Right cardiac atrium (tissue), 5 donors: ENCODE measurements at places on chromosomes 11 and 22.

- no peak for DNase-seq
Measured at GRCh38 chr11:3243880-3244279, 11.7 kb upstream of the MRGPRE start.

GRCh38 chr11:12377824-12378593, 638 bp downstream of the PARVA start:
- peak; percentile 82 for DNase-seq

- DNase-seq, result no peak
Measured at GRCh38 chr11:103035791-103036434, 56.0 kb downstream of the DCUN1D5 start.

GRCh38 chr22:29245626-29246385, 22.0 kb downstream of the RHBDD3 start:
- DNase-seq, result peak; percentile 86
